ENCODE measurements at places on chromosomes 6 and 20. TPM values are rescaled to one million over a fixed set of nuclear protein-coding genes. Genes with fewer than 3 reads are reported as not detected.

DNA sequence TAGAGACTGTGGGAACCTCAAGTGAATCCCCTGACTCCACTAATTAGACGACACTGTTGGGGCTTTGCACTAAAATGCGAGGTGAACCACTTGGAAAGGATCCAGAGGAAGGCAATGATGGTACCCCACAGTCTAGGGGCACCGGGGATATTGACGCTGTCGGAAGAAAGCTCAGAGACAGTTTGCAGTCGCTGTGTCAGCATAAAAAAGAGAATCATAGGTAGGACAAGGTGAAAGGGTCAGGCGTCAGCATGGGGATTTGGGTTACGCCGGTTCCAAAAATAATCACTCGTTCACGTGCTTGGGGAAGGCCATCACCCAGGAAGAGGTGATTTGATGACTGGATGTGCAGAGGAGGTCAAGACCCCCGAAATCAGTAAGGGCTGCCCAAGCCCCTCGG, 598.0 kb upstream of the NOX3 start:
- no peak for DNase-seq
- H3K36me3 ChIP-seq, result no peaks in the 10 kb centered on the region
- H3K4me3 ChIP-seq, result no peak overlapping the region
- no peaks in the 10 kb centered on the region for H3K4me1 ChIP-seq
- H3K27me3 ChIP-seq, result no peaks in the 10 kb centered on the region

- no peak overlapping the region for H3K27ac ChIP-seq
- no peaks in the 10 kb centered on the region for H3K27me3 ChIP-seq
- no peak for DNase-seq
Measured at GRCh38 chr20:12717061-12717460, 291.7 kb upstream of the SPTLC3 start.

DNA sequence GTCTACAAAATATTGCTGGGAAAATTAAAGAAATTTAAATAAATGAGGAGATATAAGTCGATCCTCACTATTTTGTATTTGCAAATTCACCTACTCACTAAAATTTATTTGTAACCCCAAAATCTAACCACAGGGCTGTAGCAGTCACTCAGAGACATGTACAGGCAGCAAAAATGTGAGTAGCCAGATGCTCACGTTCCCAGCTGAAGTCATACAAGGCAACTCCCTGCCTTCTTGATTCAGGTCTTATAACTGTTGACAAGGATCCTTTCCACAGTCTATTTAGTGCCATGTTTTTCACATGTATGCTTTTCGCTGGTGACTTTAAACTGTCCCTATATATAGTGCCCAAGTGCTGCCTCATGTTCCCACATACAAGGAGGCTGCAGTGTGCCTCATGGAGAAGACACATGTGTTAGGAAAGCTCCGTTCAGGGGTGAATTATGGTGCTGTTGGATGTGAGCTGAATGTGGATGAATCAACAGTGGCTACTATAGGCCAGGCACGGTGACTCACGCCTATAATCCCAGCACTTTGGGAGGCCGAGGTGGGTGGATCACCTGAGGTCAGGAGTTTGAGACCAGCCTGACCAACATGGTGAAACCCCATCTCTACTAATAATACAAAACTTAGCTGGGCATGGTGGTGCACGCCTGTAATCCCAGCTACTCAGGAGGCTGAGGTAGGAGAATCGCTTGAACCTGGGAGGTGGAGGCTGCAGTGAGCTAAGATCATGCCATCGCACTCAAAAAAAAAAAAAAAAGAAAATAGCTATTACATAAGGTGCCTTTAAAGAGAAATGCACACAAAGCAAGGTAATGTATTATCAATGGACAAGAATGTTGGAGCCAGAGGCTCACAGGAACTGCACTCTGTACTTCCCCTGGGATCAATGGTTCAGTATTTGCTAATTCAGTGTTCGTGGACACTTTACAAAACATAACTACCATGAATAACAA, 55.3 kb downstream of the STK35 start:
- DNase-seq, result no peak
- no peak overlapping the region for H3K27ac ChIP-seq
- H3K27me3 ChIP-seq, result no peaks in the 10 kb centered on the region
- no peaks in the 10 kb centered on the region for H3K36me3 ChIP-seq
- no peak overlapping the region for H3K4me3 ChIP-seq

GRCh38 chr20:61414455-61414991, 162.5 kb downstream of the CDH4 start:
- H3K36me3 ChIP-seq, result no peaks in the 10 kb centered on the region
- H3K27ac ChIP-seq, result no peak overlapping the region
- H3K4me3 ChIP-seq, result no peak overlapping the region
- no peaks in the 10 kb centered on the region for H3K4me1 ChIP-seq
- H3K27me3 ChIP-seq, result no peaks in the 10 kb centered on the region

GRCh38 chr6:2433711-2434110, 188.3 kb upstream of the GMDS start:
- H3K27me3 ChIP-seq, result no peaks in the 10 kb centered on the region
- no peak for DNase-seq
- peak overlapping the region; percentile 76 for H3K27ac ChIP-seq
- H3K36me3 ChIP-seq, result no peaks in the 10 kb centered on the region

DNA sequence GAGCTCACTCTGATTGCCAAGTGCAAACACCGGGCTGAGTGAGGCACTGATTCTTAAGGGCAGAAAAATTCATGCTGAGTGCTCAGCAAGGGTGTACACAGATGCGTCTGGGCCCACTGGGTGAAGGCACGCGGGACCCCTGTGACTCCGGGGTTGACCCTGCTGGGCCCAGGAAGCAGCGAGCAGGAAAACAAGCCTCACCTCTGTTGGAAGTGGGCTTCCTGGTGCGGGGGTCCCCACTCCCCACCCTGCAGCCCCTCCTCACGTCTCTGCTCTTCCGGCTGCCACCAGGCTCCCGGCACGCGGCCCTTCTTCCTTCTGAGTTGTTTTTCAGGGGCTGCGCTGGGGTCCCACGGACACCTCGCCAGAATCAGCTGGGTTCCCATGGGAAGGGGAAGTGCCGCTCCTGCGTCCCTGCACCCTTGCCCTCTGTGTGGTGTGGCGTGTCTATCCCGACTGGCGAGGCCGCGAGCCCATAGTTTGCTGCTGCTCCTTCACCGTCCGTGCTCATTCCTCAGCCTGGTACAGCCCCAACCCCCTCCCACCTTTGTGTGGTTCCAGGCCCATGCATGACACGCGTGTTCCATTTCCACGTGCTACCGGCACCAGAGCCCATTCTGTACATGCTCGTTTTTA, 80.6 kb upstream of the BHLHE23 start:
- H3K4me1 ChIP-seq, result no peaks in the 10 kb centered on the region
- no peaks in the 10 kb centered on the region for H3K27me3 ChIP-seq
- peak; percentile 15 for DNase-seq
- H3K36me3 ChIP-seq, result no peaks in the 10 kb centered on the region
- H3K4me3 ChIP-seq, result no peak overlapping the region

DNA sequence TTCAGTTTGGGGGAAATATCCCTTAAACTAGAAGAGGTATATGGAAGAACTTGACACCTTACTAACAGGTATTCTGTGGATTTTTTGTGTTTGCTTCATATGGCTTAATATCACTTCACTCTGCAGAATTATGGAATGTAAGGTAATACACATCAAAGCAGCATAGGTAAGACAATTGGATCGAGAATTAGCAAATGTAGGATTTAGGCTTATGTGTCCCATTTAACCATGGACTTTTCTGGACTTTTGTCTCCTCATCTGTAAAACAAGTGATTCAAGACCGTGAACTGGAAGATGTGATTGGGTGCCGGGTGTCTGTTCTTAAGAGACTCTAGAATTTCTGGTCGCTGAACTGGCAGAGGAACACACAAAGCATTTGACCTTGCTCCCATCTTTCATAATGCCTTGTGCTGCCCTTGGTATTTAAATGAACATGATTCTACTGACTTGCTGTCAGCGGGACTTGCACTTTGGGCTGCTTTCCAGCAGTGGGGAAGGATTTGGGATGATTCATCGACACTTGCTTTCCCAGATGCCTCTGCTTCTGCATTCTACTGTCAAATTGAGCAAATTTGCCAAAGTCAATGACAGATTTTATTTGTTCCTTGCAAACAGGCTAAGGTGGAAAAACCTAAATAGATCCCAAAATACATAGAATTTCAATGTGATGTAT, 199.8 kb downstream of the PLCB1 start:
- H3K27me3 ChIP-seq, result no peaks in the 10 kb centered on the region
- no peaks in the 10 kb centered on the region for H3K4me1 ChIP-seq
- DNase-seq, result no peak
- no peaks in the 10 kb centered on the region for H3K36me3 ChIP-seq
- H3K4me3 ChIP-seq, result no peak overlapping the region

TMEM200A gene
- 17.9 TPM for total RNA-seq

ACTL10 gene
- 3.0 TPM for total RNA-seq

SEL1L2 gene
- total RNA-seq, result not detected
